ENCODE measurements at places on chromosomes 12 and 14. TPM values are rescaled to one million over a fixed set of nuclear protein-coding genes. Genes with fewer than 3 reads are reported as not detected.

KIF26A gene
- not detected for total RNA-seq

AKAP6 gene
- total RNA-seq = 0.54 TPM

P2RX2 gene
- not detected for total RNA-seq

CLEC1B gene
- total RNA-seq = not detected

MMP19 gene
- total RNA-seq = not detected

GPR135 gene
- total RNA-seq = 13.1 TPM

NRL gene
- total RNA-seq = 2.5 TPM

KCNK13 gene
- total RNA-seq = not detected

ALDH2 gene
- total RNA-seq = 145 TPM

AP1G2 gene
- 207 TPM for total RNA-seq

MGP gene
- not detected for total RNA-seq

HSPB8 gene
- not detected for total RNA-seq

MANSC1 gene
- total RNA-seq = not detected

PRB2 gene
- not detected for total RNA-seq

SPIC gene
- not detected for total RNA-seq

RFC5 gene
- 28.7 TPM for total RNA-seq

CKB gene
- 30.4 TPM for total RNA-seq

HHIPL1 gene
- 0.07 TPM for total RNA-seq

SIRT4 gene
- 0.54 TPM for total RNA-seq

CCDC198 gene
- not detected for total RNA-seq

RERGL gene
- not detected for total RNA-seq

RD3L gene
- total RNA-seq = not detected

IFNG gene
- not detected for total RNA-seq

VDR gene
- not detected for total RNA-seq

TPCN1 gene
- total RNA-seq = 46.4 TPM

TM7SF3 gene
- total RNA-seq = 47.7 TPM

POTEG gene
- total RNA-seq = not detected

KDM5A gene
- 61.4 TPM for total RNA-seq

DLK1 gene
- total RNA-seq = not detected

GZMB gene
- not detected for total RNA-seq
